ENCODE measurements at places on chromosomes 5 and 9.

DNA sequence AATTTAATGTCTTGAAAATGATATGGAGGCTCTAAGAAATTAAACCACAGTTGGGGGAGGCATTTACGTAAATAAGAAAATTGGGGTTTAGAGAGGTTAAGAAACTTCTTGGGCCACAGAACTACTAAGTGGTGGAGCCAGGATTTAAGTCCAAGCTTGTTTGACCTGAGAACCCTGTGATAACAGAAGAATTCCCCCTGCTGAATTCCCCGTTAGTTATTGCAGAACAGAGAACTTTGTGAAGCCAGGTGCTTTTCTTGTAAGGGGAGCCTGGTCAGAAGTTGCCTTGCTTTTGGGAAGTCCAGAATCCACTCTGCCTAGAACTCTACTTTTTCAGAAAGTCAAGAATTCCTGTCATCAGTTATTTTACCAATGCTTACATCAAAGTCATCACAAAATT, 309.3 kb upstream of the SEMA6A start:
- DNase-seq = no peak

DNA sequence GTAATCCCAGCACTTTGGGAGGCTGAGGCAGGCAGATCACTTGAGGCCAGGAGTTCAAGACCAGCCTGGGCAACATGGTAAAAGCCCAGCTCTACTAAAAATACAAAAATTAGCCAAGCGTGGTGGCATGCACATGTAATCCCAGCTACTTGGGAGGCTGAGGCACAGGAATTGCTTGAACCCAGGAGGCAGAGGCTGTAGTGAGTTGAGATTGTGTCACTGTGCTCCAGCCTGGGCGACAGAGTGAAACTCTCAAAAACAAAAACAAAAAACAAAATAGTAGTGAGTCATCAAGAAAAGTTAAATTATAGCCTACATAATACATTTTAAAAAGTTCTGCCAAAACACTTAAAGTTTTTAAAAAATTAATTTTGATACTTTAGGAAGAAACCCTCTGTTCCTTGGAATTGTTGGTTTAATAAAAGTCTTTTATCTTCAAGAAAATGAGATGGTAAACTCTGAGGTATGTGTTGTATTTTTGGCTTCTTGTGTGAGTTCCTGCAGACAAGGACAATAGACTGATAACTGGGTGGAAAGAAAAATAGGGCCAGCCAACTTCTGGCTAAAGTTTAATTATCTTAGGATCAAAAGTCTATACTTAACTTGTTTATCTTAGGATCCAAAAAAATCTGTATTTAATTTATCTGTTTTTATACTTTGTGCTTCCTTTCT, 9.3 kb downstream of the RUSC2 start:
- no peak for DNase-seq

DNA sequence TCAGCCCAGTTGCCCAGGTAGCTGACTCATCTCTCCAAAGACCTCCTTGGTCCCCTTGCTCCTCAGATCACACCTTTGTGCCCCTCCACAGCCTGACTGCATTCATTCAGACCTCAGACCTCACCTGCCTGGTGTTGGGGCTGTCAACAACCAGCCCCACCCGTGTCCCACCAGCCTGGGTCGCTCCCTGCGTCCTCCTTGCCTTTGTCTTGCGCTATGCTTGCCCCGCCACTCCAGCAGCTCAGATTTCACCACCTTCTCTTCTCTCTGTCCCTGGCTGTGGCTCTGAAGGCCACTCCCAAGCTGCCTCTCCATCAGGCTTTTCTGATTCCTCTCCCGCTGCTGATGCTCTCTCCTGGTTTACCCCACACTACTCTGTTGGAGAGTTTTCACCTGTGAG, 103.5 kb downstream of the MVB12B start:
- DNase-seq = no peak

DNA sequence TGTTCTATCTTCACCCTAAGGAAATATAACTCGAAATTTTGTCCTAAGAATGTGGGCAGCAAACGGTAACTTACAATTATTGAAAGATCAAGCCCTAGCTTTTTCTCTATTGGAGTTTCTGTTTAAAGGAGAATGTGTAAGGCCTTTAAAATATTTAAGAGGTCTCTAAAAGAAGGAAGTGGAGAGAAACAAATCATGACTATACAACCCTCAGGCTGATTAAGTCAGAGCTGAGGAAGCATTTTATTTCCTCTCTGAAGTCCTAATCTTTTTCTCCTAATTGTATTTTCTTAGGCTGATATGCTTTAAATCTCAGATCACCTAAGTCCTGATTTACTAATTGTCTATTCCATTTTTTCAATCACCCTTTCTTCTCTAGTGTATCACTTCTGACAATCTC, 1708.8 kb upstream of the C9orf72 start:
- no peak for DNase-seq

DNA sequence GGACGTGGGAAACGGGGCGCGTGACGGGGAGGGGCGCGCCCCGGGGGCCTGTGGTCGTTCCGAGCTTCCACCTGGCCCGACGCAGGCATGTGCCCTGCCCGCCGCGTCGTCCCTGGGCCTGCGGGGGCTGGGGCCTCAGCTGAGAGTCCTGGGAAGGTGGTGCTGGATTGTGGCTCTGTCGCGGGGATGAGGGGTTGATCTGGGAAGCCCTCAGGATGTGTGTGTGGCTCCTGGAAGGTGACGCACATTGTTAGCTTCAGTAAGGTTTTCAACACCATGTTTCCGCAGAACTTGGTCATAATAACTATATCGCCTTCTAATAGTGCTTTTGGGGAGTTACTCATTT, 589.1 kb downstream of the MTRR start:
- DNase-seq = no peak

DNA sequence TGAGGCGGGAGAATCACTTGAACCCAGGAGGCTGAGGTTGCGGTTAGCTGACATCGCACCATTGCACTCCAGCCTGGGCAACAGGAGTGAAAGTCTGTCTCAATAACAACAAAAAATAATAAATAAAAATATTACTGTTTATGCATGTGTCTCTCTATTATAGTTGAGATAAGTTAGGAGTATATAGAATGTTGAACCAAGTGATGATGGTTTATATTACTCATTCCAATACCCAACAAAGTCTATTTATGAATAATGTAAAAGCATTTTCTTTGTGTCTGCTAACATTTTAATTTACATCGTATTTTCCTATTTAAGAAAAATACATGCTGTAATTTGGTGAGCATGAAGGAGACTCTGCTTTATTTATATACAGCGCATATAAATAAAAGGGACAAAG, 35.8 kb downstream of the CREBRF start:
- DNase-seq = no peak

DNA sequence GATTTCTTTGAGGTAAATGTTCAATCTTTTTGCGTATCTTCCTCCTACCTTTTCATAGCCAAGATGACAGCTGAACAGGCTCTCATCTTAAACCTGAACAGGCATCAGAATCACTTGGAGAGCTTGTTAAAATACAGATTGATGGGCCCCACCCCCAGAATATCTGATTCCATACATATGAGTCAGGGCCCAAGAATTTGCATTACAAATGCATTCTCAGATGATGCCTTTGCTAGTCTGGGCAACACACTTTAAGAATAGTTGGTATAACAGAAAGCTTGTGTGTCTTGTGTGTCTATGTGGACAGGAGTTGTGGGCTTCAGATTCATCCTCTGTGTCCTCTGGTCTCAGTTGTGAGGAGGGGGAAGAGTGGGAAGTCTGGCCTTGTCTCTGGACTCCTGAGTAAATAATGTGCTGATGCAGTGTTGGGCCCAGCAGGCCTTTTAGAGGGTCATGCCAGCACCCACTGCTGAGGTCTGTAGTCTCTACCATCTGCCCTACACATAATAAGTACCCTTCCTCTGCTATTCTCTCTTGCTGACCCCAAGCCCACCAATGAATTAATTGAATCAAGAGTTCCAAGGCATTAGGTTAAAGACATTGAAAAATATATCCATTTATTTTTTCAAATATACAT, 43.1 kb downstream of the PTCD2 start:
- peak; percentile 11 for DNase-seq

GRCh38 chr5:19605846-19606407, 382.1 kb downstream of the CDH18 start:
- DNase-seq = no peak

- DNase-seq = no peak
Observed at GRCh38 chr5:126605525-126605924, 4.8 kb downstream of the PHAX start.

GRCh38 chr9:86352440-86353077, 1.7 kb downstream of the TUT7 start:
- DNase-seq = no peak

GRCh38 chr9:132589148-132590036, 7.0 kb downstream of the BARHL1 start:
- no peak for DNase-seq

- DNase-seq = no peak
Observed at GRCh38 chr9:16031486-16031885, 478.6 kb downstream of the CCDC171 start.

DNA sequence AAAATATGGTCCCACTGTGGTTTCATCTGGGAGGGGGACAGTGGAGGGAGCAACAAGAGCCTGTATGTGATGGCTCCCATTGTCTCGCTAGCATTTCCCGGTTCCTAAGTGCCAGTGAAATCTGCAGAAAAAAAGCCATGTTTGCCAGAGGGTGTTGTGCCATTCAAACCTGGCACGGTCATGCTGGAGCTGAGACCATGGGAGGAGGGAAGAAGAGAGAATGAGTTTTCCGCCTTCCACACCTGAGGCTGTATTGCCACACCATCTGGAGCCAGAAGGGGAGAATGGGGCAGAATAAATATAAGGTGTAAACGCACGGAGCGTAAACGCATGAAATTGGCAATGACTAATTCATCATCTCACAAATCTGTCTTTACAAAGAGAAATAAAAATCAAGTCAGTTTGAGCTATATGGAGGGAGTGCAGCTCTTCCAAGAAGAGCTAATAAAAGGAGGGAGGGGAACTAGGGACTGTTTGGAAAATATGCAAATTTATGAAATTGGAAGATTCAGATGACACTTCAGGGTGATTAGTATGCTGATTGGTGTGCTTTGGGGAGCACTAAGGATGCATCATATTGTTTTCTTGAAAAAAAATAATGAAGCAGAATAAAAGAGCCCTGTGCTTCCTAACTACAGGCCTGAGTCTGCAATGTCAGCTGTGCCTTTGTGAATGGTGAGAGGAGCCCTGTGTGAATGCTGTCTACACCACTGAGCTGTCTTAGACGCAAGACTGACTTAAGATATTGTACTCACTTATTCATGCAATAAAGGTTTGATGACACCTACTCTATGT, 237.9 kb downstream of the NSG2 start:
- no peak for DNase-seq

DNA sequence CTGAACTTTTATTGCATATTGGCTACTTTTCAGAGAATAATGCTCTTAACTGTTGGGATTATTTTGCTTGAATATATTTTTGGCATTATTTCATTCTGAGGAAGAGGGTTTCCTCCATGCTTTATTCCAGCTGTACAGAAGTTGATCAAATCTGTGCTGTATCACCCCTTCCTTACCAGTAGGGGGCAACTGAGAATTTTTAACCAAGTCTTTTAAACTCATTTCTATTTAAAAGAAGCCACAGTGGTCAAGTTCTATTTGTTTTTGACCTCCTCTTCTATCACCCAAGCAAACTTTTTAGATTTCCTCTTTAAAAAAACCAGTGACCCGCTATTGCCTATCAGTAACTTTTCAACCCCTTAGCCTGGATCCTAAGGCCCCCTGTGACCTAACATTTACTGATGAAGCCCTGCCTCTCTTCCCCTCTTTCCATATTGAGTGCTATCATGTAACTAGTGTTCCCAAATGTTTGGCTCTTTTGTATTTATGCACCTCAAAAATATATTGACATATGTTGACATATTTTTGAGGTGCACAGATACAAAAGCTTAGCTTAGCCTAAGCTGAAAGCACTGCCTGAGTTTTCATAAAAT, 80.6 kb downstream of the FBXO4 start:
- DNase-seq = no peak

- DNase-seq = no peak
Observed at GRCh38 chr9:78014776-78015175, 16.8 kb downstream of the GNAQ start.

GRCh38 chr9:33614001-33614687, 90.1 kb downstream of the ANKRD18B start:
- DNase-seq = no peak

- no peak for DNase-seq
Observed at GRCh38 chr5:150341331-150341730, 16.2 kb upstream of the TCOF1 start.

DNA sequence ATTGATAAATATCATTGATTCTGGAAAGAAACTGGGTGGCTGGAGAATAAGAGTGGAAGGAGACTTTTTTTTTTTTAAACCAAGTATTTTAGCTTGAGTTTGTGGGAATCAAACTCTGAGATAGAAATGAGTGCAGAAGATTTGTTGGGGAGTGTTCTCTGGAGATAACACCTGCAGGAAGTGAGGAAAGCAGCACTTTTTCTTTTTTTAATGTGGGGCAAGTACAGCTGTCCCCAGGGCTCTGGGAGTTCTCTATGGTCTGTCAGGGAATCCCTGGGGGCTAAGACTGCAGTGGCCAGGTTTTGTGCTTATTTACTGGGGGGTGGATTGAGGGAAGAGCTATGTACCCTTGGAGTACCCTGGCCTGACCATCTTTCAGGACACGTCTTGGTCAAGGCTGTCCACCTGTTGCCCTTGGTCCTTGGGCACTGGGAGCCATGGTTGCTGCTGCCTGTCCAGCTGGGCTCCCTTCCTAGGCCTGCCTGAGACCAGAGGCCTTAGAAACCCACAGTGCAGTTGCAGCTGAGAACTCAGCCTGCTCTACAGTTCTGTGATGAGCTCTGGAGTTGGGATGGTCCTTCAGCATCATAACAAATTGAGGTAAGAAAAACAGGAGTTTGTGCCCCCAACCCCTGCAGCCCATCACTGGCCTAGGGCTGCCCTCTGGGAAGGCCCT, 85.8 kb downstream of the PHAX start:
- no peak for DNase-seq

DNA sequence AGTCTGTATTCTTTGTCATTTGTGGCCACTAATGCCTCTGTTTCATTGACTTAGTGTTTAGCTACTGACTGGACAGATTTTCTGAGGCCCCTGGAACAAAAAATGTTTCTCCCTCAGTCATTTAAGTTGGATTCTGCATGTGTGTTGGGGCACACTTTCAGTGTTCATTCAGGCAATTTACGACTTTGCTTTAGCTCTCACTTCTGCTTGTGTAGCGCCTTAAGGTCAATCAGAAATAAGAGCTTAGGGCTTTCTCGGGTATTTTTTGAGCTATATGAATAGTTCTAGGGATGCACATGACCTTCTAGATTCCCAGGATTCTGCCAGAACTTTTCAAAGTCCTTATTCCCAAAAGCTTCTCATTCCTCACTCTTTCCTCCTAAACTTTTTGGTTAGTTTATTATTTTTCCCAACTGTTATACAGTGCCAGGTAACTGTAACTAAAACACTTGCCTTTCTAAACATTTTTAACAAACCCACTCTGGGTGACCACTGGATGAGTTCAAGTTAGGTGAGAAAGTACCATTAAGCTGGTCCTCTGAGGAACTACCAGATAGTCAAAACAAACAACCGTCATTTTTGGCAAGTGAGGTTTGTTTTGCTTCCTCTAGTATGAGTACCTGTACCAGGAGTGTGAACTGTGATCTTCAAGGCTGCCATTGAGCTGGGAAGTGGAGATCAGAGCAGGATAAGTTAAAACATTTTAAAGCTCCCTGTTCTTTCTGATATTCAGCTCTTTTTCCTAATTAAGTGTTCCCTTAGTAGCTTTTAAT, 571.3 kb upstream of the TLE4 start:
- no peak for DNase-seq

- no peak for DNase-seq
Observed at GRCh38 chr9:125789196-125789595, 42.0 kb downstream of the PBX3 start.
